ENCODE measurements at places on chromosomes 4 and X.

- peak; percentile 33 for DNase-seq
Measured at GRCh38 chr4:123649250-123649644, 252.7 kb downstream of the SPRY1 start.

- no peak for DNase-seq
Measured at GRCh38 chr4:151641167-151641566, 119.6 kb downstream of the GATB start.

GRCh38 chr4:145909281-145909715, 29.3 kb downstream of the ZNF827 start:
- DNase-seq: no peak

GRCh38 chrX:107384397-107385105, 64.9 kb upstream of the FRMPD3 start:
- no peak for DNase-seq

DNA sequence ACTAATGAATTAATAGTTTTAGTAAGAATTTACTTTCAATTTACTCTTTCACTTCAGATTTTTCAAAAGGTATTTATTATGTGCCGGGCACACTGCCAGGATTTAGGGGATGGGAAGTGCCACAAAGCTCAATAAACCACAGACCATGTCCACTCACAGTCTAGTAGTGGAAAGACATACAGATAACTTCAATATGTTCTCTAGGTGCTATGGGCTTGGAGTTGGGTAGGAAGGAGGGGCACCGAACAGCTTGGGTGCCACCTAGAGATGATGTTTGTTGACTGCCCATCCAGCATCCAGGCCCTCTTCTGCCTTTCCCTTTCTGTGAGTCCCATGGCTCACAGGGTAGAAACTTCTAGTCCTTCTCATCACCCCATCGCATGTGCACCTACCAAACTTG, 17.8 kb downstream of the MFAP3L start:
- DNase-seq: no peak

- no peak for DNase-seq
Measured at GRCh38 chr4:168394556-168394955, 76.0 kb upstream of the DDX60 start.

- peak; percentile 73 for DNase-seq
Measured at GRCh38 chrX:1491851-1492349, 39.2 kb upstream of the ASMTL start.

- DNase-seq: no peak
Measured at GRCh38 chrX:30414144-30414543, 105.0 kb upstream of the NR0B1 start.

GRCh38 chr4:153362184-153362583, 17.7 kb downstream of the MND1 start:
- DNase-seq: no peak

GRCh38 chr4:85489273-85489981, 14.5 kb downstream of the ARHGAP24 start:
- no peak for DNase-seq

DNA sequence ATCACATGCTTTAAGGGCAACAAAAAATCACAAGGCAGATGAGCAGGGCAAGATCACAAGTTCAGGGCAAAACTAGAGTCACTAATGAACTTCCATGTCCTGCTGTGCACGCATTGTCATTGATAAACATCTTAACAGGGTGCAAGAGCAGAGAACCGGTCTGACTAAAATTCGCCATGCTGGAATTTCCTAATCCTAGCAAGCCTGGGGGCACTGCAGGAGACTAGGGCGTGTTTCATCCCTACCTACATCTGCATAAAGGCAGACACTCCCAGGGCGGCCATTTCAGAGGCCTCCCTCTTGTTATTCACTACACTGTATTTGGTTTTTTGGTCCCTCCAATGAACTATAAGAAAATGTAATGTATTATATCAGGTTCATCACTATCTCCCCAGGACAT, 203.6 kb downstream of the ARHGEF9 start:
- DNase-seq: no peak

- no peak for DNase-seq
Measured at GRCh38 chrX:134365904-134366303, 94.1 kb upstream of the HPRT1 start.

- DNase-seq: no peak
Measured at GRCh38 chr4:82809619-82810018, 11.0 kb upstream of the SCD5 start.

DNA sequence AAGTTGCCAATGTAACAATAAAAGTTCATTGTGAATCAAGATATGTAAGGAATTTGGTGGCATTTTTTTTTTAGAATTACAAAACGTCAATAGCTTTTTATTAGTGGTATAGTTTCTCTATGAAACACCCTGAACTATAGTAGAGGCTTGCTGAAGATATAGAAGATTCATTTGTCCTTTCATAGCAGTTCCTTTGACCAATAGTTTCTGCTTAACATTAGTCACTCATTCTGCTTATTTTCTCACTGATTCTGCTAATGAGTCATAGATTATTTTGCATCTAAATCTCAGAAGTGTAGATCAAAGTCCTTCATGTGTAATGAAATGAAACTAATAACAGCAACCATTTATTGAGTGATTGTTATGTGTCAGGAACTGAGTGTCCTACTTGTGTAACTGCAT, 205.0 kb upstream of the TET2 start:
- no peak for DNase-seq

GRCh38 chr4:67873116-67873515, 10.7 kb downstream of the TMPRSS11D start:
- no peak for DNase-seq

GRCh38 chr4:73142995-73143547, 73.6 kb upstream of the COX18 start:
- no peak for DNase-seq

- peak; percentile 18 for DNase-seq
Measured at GRCh38 chr4:138673053-138673452, 342.5 kb upstream of the NOCT start.

- DNase-seq: no peak
Measured at GRCh38 chr4:152010710-152011079, 249.9 kb upstream of the GATB start.

DNA sequence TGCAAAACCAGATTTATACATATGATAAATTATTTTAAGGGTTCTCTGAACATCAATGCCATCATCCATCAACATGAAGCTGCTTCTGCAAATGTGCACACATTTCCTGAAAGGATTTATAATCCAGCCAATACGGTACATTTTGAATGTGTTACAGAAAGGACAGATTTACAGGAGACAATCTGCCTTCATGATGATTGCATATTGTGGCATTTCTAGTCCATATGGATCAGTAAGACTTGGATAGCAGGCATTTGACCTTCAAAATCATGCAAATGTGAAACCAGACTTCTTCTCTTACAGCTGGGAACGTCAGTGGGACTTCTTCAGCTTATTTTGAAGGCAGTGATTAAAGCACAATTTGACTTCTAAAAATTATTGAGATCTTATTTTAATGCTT, 217.3 kb upstream of the GK2 start:
- DNase-seq: no peak

GRCh38 chrX:125757794-125758564, 408.1 kb downstream of the DCAF12L2 start:
- no peak for DNase-seq

DNA sequence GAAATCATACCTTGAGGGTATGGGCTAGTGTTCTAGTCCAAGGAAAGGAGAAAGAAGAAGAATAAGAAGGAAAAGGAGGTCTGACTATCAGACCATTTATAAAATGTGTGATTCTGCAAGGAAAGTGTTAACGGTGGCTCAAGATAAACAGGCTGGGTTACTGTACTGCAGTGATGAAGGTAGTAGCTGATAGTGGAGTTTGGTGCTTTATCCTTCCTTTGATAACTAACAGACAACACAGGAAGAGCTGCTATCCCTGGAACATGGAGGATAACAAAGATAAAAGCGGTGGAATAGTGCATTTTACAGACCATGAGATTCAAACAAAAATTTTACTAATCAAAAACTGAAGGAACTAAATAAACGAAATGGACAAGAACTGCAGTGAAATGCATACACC, 2.6 kb downstream of the UNC5C start:
- DNase-seq: no peak

- no peak for DNase-seq
Measured at GRCh38 chr4:36358173-36358572, 76.8 kb downstream of the DTHD1 start.

GRCh38 chr4:7357323-7357722, 77.4 kb downstream of the PSAPL1 start:
- DNase-seq: no peak

- no peak for DNase-seq
Measured at GRCh38 chr4:153297116-153297515, 47.4 kb upstream of the MND1 start.

DNA sequence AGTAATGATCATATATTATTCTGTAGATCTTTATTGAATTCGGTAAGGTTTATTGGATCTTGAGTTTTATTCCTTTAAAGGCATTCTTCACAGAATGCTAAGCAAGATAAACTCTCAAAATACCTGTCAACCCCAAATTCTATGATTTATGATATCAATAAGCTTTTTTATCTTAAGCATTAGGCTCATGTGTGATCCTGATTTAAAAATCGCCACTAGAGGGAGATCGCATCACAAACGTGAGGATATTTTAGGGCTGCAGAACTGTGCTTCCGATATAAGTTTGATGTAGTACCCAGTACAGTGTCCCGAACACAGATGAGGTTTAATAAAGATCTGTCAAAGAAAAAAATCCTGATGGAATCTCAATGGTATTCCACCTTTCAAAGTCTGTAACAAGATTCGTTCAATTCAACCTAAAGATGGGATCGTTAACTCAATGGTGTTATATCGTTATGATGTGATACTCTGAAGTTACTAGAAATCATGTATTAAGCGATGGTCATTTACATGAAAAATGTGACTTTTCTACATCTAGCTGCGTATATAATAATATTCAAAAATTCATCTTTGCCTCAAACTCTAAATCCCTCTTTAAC, 169.0 kb downstream of the CORIN start:
- no peak for DNase-seq

- no peak for DNase-seq
Measured at GRCh38 chrX:21873063-21873775, 17.4 kb downstream of the YY2 start.

- DNase-seq: no peak
Measured at GRCh38 chrX:107845625-107846024, 20.0 kb downstream of the MID2 start.

GRCh38 chrX:52271206-52271605, 86.5 kb downstream of the MAGED4 start:
- no peak for DNase-seq

DNA sequence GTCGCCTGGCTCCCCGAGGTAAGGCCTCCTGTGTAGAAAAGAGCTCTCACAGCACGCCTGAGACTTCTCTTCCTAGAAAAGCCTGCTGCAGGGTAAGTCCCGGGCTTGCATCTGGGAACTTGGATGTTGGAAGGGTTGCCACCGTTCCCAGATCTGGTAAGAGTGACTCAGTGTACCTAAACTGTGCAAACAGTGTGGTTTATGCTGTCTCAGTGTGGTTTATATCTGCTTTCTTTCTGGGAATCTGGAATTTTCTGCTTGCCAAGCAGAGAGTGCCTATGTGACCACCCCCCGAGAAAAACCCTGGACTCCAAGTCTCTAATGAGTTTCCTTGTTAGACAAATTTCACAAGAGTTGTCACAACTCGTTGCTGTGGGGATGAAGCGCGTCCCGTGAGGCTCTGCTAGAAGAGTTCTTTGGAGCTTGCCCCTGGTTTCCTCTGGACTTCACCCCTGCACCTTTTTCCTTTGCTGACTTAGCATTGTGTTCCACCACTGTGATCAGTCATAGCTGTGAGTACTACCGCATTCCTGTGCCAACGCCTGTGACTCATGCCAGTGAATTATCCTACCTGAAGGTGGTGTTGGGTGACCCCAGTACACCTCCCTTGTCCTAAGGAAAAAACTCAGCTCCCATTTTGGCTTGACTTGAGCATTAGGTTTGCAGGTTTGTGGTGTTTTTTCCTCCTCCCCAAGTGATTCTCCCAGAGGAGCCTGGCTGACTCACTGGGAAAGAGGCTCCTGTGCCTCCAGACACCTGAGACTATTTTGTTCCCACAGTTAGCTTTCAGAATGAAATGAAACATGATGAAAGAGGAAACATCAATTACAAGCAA, 14.5 kb downstream of the SLC2A9 start:
- no peak for DNase-seq

GRCh38 chrX:115030625-115031024, 13.2 kb upstream of the IL13RA2 start:
- DNase-seq: no peak

DNA sequence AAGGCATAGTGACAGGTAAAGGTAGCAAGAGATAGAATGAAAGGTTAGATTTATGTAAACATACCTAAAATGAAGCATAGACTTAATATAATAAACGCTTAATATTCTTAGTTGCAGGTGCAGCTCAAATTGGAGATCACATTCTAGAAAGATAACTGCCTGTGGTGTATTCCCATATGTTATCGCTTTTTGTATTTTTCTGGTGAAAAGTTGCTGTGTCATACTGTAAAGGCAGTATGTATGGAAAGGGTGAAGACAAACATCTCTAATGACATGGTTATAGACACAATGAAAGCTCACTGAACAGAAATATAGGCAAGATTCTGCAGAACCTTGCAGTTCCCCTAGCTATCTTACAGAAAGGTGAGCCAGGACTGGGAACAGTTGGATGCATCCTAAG, 240.3 kb downstream of the DCLK2 start:
- DNase-seq: no peak

DNA sequence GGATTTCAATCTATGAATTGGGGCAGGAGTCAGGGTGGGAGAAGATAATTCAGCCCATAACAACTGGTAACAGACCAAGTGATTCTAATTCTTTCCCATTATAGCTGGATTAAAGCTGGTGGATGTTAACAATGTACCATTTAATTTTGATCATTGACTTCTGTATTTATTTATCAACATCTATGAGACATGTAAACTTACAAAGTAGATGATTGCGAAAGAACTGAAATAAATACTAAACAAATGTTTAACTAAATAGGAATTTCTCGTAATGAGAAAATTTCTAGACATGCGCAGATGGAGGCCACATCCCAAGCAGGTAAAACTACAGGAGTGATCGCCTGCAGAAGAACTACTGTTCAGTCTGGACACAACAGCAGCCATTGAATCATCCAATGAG, 107.1 kb downstream of the NR3C2 start:
- DNase-seq: no peak

DNA sequence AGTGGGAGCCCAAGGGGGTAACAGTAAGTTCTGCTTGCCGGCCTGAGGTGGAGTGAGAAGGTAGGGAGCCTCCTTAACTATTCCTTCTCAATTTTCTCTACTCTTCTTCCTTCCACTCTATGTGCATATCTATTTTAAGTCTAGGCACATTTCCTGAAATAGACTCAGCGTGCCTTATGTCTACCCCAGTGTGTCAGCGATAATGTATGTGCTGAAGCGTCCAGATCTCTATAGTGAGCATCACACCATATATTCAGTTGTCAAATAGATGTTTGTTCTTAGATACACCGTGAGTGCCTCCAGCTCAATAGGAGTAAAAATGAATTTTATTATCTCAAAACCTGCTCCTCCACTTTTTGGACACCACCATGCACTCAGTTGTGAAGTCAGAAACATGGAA, 51.5 kb upstream of the RAB33B start:
- DNase-seq: no peak

GRCh38 chrX:23989689-23990088, 37.3 kb downstream of the KLHL15 start:
- DNase-seq: no peak

Data from stimulated activated naive B cell treated with anti-CD40 and anti-IgM and Interleukin-4, amounts not matched to agents 10 μg/mL and 1 μg/mL and 100 μg/mL, for 72 hours (primary cell).